ENCODE measurements at places on chromosomes 13 and 19.

DNA sequence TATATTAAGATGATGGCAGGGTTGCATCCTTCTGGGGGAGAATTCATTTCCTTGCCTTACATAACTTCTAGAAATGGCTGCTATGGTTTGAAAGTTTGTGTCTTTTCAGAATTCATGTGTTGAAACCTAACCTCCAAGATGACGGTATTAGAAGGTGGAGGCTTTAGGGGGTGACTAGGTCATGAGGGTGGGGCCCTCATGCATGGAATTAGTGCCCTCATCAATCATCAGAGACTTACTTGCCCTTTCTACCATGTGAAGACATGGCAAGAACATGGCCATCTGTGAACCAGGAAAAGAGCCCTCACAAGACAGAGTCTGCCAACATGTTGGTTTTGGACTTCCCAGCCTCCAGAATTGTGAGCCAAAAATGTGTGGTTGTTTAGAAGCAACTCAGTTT lies 14.8 kb upstream of the FCER2 start:
- no peak for DNase-seq

GRCh38 chr19:43883864-43884263 lies 51.2 kb downstream of the ZNF45 start:
- DNase-seq: no peak

GRCh38 chr19:14434543-14435319 lies 1.6 kb downstream of the PKN1 start:
- peak; percentile 70 for DNase-seq

DNA sequence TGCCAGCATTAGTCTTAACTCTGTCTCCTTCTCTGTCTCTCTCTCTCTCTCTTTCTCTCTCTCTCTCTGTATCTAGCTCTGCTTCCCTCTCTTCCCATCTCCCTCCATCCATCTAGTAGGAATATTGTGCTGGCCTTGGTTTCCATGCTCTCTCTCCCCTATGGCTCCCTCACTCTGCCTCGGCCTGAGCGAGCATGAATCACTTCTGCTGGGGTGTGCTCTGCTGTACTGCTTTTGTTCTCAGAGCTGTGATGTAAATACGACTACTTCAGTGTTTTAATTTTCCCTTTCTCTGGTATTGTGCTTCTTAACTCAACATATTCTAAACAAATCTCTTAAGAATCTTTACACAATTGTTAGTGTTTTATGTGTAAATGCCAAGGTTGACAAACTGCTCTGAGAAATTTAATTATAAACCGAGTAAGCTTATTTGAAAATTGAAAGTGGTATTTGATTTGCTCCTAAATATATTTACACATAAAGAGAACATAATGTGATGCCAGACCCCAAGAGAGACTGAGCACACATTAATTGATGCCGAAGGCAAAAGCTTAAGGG lies 211.5 kb upstream of the KL start:
- DNase-seq: no peak

DNA sequence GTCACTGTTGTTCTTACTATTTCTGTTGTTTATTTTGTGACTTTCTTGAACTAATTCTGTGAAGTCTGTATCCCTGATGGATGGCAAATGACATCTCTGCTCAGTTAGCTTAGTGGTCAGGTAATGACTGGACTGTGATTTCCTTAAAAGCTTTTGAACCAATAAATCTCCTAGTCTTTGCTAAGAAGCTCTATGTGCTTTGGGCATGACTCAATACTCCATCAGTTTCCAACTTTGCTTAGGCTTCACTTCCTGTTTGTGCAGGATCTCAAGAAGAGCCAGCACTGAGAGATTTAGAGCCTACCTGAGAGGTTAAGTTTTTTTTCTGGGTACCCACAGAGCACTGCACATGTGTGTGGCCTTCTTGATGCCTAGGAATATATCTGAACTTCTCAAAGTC lies 329.7 kb upstream of the HTR2A start:
- no peak for DNase-seq

GRCh38 chr19:35000647-35001501 lies 751 bp downstream of the GRAMD1A start:
- DNase-seq: peak; percentile 82

GRCh38 chr13:69389899-69390298 lies 717.7 kb upstream of the ATXN8OS start:
- no peak for DNase-seq

GRCh38 chr19:17944301-17944700 lies 11.5 kb downstream of the CCDC124 start:
- DNase-seq: no peak

DNA sequence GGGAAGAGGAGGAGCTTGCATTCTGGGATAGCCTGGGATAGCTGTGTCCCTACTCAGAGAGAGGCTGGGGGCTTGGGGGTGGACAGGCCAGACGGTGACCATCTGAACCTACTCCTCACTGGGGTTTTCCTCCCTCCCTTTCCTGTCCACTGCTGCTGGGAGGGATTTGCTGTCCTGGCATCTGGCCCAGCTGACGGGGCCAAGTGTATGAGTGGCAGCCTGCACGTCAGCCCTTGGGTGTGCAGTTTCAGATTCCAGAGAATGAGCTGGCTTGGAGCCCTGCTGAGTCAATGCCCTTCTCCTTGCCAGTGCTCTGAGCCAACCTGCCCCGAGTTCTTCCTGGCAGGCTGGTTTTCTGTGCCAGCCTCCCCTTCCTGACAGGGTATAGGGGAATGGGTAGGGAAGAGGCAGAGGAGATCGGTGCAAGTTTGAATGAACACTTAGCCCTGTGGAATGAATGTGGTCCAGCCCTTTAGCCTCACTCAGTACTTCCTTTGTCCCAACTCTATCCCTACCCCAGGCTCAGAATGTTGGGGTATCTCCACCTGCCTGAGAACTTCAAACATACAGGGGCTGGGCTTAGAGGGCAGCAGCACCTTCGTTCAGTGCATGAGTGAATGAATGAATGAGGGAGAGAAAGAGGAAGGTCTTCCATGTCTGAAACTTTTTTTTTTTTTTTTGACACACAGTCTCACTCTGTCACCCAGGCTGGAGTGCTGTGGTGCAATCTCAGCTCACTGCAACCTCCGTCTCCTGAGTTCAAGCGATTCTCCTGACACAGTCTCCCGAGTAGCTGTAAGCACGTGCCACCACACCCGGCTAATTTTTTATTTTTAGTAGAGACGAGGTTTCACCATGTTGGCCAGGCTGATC lies 1.8 kb upstream of the ANGPTL4 start:
- no peak for DNase-seq

GRCh38 chr19:51644636-51645271 lies 1.9 kb downstream of the SIGLEC14 start:
- no peak for DNase-seq

GRCh38 chr19:7067716-7068115 lies 1.8 kb upstream of the ZNF557 start:
- DNase-seq: no peak

GRCh38 chr19:7751157-7751783 lies 3.9 kb upstream of the CD209 start:
- peak; percentile 76 for DNase-seq

DNA sequence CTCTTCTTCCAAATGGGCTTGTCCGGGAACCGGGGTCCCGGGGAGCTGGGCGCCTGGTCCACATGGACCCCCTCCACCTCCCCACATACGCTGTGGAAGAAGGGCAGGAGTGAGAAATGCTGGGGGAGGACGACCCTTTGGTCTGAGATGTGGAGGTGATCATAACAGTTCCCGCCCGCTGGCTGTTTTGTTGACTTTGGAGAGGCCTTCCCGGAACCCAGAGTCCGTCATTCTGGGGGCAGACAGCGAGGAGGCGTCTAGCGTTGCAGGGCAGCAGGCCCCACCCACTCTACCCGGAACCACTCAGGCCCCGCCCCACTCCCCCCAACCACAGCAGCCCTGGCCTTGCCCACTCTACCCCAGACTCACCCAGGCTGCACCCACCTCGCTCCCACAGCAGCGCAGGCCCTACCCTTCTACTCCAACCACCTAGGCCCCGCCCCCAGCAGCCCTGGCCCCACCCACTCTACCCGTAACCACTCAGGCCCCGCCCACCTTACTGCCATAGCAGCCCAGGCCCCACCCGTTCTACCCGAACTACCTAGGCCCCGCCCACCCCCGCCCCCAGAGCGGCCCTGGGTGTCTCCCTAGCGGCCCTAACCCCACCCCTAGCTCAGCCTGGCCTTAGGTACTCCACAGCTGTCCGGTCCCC lies 7.1 kb downstream of the GPR108 start:
- peak; percentile 72 for DNase-seq

DNA sequence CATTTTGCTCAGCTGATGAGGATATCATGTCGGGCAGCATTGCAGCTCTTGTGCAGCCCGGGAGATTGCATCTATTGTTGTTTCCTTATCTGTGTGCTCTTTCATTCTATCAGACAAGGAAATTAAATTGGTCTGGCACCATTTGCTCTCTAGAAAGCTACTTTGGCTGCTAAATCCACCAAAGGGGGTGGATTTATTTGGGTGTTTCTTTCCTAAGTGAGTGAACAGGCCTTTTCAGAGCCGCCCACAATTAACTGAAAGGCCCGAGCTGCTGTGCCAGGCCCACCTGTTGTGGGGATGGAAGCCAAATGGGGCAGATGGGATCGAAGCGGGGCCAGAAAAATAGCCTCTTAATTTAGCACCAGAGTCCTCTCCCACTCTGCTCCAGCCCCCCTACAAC lies 99.4 kb downstream of the DNAJC15 start:
- DNase-seq: no peak

DNA sequence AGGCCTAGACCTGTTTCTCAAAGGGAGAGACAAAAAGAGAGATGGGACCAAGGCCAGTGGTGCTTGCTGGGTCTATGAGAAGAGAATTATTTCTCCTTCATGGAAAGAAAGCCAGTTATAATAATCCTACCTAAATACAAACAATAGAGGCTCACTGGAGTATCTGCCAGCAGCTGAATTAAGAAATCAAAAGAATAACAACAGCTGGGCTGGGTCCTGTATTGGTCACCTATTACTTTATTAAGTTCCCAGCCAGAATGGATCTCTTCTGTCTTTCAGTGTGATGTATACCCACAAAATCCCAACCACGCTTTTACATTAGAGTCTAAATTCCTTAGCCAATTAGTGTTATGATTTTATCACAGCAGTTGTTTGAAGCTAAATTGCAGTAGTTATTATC lies 297.8 kb upstream of the DACH1 start:
- DNase-seq: no peak

- no peak for DNase-seq
These were observed 94.5 kb upstream of the TEX29 start for GRCh38 chr13:111225810-111226546.

- DNase-seq: no peak
These were observed 218.3 kb downstream of the DCT start for GRCh38 chr13:94261163-94261562.

GRCh38 chr13:104847922-104848321 lies 1687.5 kb downstream of the EFNB2 start:
- DNase-seq: no peak

- DNase-seq: no peak
These were observed 403.2 kb downstream of the EFNB2 start for GRCh38 chr13:106132216-106132615.

DNA sequence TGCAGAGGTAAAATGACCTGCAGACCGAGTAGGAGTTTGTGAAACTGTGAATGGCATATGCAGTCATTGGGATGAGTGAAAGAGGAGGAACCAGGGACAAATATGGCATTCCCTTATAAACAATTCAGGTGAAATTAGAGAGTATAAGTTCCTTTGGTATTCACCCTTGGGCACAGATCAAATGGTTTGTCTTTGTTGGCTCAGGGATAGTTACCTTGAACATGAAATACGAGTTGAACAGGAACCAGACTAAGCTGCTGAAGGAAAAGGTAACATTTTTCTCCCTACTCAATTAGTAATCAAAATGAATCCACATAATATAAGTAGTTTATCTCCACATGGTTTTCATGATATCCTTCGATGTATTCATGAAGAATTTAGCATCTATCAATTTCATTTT lies 50.5 kb downstream of the SLITRK1 start:
- DNase-seq: no peak

DNA sequence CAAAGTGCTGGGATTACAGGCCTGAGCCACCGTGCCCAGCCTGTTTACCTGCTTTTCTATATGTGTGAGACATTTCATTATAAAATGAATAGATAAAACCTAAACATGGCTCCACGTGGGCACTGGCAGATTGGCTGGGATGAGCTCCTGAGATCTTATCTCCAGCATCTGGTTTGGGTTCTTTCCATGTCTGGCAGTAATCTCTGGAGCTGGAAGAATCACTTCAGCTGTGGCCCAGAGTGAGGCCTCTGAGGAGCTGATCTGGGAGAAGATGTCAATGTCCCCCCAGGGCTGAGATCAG lies 5.5 kb upstream of the SULT2A1 start:
- DNase-seq: no peak

DNA sequence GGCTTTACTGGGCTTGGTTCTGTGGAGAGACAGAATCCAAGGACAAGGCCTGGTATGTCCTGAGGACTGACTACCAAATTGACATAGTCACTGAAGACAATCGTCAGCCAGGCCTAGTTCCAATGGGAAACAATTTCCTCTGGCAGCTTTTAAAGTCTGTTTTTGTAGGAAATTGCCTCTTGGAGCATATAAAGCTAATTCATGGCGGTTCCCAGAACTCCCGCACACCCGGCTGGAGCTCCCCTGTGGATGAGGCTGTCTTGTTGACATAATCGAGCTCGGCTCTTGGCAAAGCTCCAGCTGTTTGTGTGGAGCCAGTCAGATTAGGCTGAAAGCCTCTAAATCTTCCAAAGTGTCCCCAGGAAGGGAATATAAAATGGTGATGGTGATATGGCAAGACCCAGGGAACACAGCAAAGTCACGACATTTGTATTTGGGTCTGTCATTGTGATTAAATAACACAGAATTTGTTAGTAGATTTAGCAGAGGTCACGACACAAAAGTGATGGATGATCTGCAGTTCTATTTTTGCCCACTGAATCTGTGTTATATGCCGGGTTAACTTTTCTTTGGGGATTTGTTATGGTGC lies 395.0 kb downstream of the PCDH9 start:
- no peak for DNase-seq

GRCh38 chr19:1516395-1516753 lies 3.6 kb upstream of the ADAMTSL5 start:
- DNase-seq: no peak

DNA sequence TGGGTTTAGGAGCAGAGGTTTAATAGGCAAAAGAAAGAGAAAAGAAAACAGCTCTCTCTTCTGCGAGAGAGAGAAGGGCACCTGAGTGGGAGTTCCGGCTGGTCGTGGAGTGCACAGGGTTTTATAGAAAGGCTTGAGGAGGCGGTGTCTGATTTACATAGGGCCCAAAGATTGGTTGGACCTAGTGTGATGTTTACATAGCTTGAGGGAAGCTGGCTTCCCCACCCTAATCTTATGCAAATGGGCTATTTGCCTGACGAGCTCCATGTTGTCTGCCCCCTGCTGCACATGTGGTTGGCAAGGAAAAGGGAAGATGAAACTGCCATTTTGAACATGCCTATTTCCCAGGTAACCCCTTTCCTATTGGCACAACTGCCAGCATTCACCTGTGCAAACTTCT lies 21.5 kb upstream of the MEDAG start:
- no peak for DNase-seq

DNA sequence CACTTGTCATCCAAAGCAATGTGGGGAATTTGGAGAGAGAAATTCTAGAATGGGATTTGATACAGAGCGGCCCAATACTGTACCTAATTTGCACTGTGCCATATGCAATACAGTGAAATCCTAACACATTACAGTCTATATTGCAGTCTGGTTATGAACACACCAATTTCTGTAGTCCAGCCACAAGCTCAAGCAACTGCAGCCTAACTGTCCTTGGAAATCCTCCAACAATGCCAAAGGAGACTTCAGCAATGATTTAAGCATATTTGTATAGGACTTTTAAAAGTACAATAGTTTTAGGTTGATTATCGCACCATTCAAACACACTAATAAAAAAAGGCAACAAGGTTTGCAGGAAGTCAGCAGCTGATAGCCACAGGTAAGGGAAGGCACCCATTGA lies 17.3 kb downstream of the DIAPH3 start:
- no peak for DNase-seq

- DNase-seq: no peak
These were observed 55.1 kb downstream of the RAB20 start for GRCh38 chr13:110506396-110506795.
